ENCODE measurements at places on chromosomes 7 and 10.

- DNase-seq, result no peak
Measured at GRCh38 chr10:18246967-18247366, 106.7 kb downstream of the CACNB2 start.

- DNase-seq, result no peak
Measured at GRCh38 chr7:128422842-128423241, 13.1 kb upstream of the IMPDH1 start.

- DNase-seq, result no peak
Measured at GRCh38 chr10:77675347-77675746, 37.7 kb upstream of the KCNMA1 start.

DNA sequence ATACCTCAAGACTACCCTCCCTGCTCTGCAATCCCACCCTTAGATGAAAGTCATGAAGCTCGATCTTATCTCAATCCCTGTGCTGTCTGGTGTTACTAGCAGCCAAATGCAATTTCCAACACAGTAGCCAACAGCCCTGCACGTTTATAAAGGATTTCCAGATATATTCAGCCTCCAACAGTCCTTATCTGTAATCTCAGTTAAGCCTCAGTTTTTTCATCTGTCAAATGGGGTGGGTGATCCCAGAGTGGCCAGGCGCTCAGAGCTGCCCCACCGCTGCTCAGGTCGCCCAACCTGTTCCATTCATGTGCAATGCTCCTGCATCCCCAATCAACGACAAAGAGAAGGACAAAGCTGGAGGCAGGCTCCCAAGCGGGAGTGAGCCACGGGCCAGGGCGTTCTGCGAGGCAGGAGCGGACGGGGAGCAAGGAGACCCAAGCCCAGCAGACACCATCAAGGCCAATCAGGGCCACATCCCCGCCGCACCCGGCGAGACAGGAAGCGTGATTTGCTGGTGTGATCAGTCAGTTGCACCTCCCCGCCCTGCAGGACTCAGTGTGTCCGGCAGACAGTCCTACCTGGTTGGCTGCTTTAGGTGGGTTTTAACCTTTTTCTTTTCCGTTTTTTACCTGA is 19.7 kb downstream of the PDGFA start:
- no peak for DNase-seq

DNA sequence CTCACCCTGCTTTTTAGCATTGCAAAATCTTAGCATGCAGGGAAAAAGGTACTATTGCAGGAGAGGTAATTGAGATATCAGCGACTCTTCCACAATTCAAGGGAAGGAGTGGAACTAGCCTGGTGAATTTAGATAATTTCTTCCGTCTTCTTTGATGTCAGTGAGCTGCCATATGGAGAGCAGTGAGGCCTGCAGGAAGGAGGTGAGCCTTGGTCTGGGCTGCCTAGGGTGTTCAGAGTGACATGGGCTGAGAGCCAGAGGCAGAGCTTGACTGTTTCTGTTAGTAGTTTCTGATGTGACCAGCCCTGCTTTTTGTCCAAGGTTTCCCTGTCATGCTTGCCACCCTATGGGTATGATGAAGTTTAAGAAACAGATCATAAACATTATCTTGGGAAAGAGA is 28.6 kb downstream of the KAT6B start:
- no peak for DNase-seq
